ENCODE measurements at places on chromosomes 16 and 17. TPM values are rescaled to one million over a fixed set of nuclear protein-coding genes. Genes with fewer than 3 reads are reported as not detected.

GRCh38 chr16:80285104-80285503 lies 255.7 kb upstream of the DYNLRB2 start:
- no peak overlapping the region for H3K4me3 ChIP-seq
- H3K27ac ChIP-seq = no peak overlapping the region
- peaks cover 2% of the 10 kb centered on the region for H3K4me1 ChIP-seq
- no peaks in the 10 kb centered on the region for H3K36me3 ChIP-seq

- no peak overlapping the region for H3K27ac ChIP-seq
- no peaks in the 10 kb centered on the region for H3K36me3 ChIP-seq
- no peak overlapping the region for H3K4me3 ChIP-seq
- H3K27me3 ChIP-seq = no peaks in the 10 kb centered on the region
Measured at GRCh38 chr16:89170346-89171215, 967 bp upstream of the CDH15 start.

DNA sequence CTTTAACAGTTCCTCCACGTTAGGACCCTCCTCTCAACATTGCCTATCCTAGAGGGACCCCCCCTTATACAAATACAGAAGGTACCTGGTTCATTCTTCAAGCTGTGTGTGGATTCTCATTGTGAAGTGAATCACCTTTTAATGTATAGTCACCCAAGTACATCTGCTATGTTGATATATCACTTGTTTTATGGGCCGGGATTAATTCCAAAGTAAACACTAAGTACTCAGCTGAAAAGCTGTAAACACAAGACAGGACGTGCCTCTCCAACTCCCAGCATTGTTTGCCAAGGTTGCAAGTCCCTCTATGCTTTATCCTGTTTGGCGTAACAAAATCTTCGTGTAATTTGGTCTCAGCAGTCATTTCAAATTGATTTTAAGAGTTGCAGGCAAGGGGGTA lies 123.6 kb downstream of the RBFOX1 start:
- H3K27me3 ChIP-seq = no peaks in the 10 kb centered on the region
- no peak for DNase-seq
- H3K4me3 ChIP-seq = no peak overlapping the region
- no peak overlapping the region for H3K27ac ChIP-seq

KRT31 gene
- total RNA-seq = not detected

GPR179 gene
- not detected for total RNA-seq

HOXB1 gene
- total RNA-seq = not detected

PRRT2 gene
- 10.9 TPM for total RNA-seq

Data from aorta (tissue), 5 donors.